ENCODE measurements at places on chromosomes 5 and 9. TPM values are rescaled to one million over a fixed set of nuclear protein-coding genes. Genes with fewer than 3 reads are reported as not detected.

DNA sequence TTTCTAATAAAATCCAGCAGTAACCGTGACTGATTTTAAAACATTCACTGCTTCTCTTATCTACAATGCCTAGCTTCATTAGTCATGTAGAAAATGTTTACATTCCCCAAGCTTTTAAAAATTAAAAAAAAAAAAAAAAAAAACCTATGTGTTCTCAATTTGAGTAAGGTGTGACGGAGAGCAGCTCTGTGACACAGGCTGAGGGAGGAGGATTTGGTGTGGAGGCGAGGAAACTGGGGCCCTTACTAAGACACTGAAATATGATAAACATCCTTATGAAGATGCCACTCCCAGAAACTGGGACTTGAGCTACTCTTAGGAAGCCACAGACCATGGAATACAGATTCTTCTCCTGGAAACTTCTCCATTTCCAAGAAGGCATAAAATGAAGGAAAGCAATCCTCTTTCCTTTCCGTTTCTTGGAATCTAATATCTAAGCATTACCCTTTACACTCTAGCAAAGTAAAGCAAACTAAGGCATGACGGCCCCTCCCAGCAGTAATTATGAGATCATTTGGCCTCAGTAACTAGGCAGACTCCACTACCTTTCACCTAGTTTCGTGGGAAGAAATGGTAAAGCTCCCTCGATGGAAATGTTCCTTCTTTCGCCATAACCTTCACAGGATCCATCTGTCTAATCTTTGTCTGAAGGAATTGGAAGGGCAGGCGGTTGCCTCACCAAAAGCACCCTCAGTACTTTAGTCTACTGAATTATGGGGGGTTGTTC lies 23.5 kb downstream of the GRAMD2B start:
- H3K4me1 ChIP-seq = peaks cover 5% of the 10 kb centered on the region
- no peaks in the 10 kb centered on the region for H3K36me3 ChIP-seq
- H3K4me3 ChIP-seq = no peak overlapping the region
- DNase-seq = no peak
- H3K27me3 ChIP-seq = no peaks in the 10 kb centered on the region

The PCDHB4 gene
- 10.5 TPM for total RNA-seq

- H3K27ac ChIP-seq = no peak overlapping the region
- no peaks in the 10 kb centered on the region for H3K36me3 ChIP-seq
- H3K4me3 ChIP-seq = no peak overlapping the region
- no peaks in the 10 kb centered on the region for H3K27me3 ChIP-seq
- H3K4me1 ChIP-seq = no peaks in the 10 kb centered on the region
- no peak for DNase-seq
Observed at GRCh38 chr5:5026409-5026785, 113.7 kb upstream of the ADAMTS16 start.

DNA sequence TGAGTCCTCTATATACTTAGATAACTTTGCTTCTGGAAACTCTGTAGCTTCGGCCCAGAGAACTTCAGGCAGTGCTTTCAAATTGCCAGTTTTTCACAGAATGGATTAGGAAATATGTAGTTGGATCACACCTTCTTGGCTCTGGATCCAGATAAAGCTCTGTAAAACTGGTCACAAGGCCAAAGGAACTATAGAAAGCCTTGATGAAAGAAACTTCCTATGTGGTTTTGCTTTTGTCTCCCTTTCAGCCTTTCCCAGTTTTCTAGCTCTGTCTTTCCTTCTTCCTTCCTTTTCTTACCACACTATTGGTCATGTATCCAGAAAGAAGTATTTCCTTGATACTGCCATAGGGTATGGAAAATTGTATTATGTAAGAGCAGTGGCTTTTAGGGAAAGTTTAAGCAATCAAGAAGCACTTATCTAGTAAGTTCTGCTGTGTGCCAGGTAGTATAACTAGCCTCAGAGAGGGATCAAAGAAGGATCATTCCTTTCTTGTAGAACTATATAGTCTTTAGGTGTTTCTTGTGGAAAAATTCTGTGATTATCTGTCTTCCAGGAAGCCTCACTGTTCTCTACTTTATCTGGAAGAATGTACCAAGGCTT lies 6.3 kb downstream of the GPR21 start:
- H3K4me1 ChIP-seq = no peaks in the 10 kb centered on the region
- no peak for DNase-seq
- H3K27me3 ChIP-seq = no peaks in the 10 kb centered on the region
- H3K36me3 ChIP-seq = no peaks in the 10 kb centered on the region
- H3K27ac ChIP-seq = peak overlapping the region; percentile 53

- no peaks in the 10 kb centered on the region for H3K4me1 ChIP-seq
- no peak overlapping the region for H3K27ac ChIP-seq
- H3K27me3 ChIP-seq = no peaks in the 10 kb centered on the region
- H3K4me3 ChIP-seq = no peak overlapping the region
- DNase-seq = no peak
- H3K36me3 ChIP-seq = no peaks in the 10 kb centered on the region
Observed at GRCh38 chr9:859251-859650, 17.8 kb downstream of the DMRT1 start.

DNA sequence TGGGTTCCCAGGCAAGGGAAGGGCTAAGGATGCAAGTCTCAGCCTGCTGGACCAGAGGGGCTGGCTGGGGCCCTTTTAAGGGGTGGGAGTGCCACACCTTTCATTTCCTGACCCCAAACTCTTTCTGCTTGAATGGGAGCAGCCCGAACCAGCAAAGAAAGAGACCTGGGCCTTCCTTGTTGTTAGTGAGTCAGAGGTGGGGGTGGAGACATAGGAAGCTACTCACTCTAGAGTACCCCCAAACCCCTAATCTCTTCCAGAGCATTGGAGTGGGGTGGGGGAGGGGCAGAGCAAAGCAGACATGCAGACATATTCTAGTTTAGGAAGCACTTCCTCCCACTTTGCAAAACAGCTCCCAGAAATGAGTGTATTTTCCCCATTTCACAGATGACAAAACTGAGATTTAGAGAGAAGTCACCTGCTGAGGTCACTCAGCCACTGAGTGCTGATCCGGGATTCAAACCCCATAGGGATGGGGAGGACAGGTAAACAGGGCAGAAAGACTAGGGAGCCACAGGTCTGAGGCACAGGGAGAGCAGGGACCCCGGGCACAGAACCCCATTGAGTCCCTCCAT lies 6.0 kb upstream of the AQP3 start:
- no peak for DNase-seq
- H3K27ac ChIP-seq = no peak overlapping the region
- no peaks in the 10 kb centered on the region for H3K36me3 ChIP-seq
- no peaks in the 10 kb centered on the region for H3K4me1 ChIP-seq
- no peaks in the 10 kb centered on the region for H3K27me3 ChIP-seq

- H3K36me3 ChIP-seq = no peaks in the 10 kb centered on the region
- H3K4me3 ChIP-seq = no peak overlapping the region
- no peak overlapping the region for H3K27ac ChIP-seq
- DNase-seq = no peak
- H3K4me1 ChIP-seq = no peaks in the 10 kb centered on the region
Observed at GRCh38 chr9:116821633-116822229, 134.6 kb downstream of the TRIM32 start.

The DDX4 gene
- total RNA-seq = not detected

GRCh38 chr9:110142868-110143481 lies 65.0 kb downstream of the C9orf152 start:
- H3K4me3 ChIP-seq = no peak overlapping the region
- no peaks in the 10 kb centered on the region for H3K4me1 ChIP-seq
- no peaks in the 10 kb centered on the region for H3K36me3 ChIP-seq
- no peak for DNase-seq
- no peaks in the 10 kb centered on the region for H3K27me3 ChIP-seq
- no peak overlapping the region for H3K27ac ChIP-seq

GRCh38 chr9:98989036-98990000 lies 45.6 kb downstream of the COL15A1 start:
- H3K36me3 ChIP-seq = no peaks in the 10 kb centered on the region
- no peaks in the 10 kb centered on the region for H3K27me3 ChIP-seq
- H3K27ac ChIP-seq = peak overlapping the region; percentile 35
- no peak overlapping the region for H3K4me3 ChIP-seq
- peaks cover 3% of the 10 kb centered on the region for H3K4me1 ChIP-seq

- no peaks in the 10 kb centered on the region for H3K36me3 ChIP-seq
- H3K27ac ChIP-seq = no peak overlapping the region
- no peaks in the 10 kb centered on the region for H3K27me3 ChIP-seq
- no peaks in the 10 kb centered on the region for H3K4me1 ChIP-seq
- H3K4me3 ChIP-seq = no peak overlapping the region
- DNase-seq = no peak
Observed at GRCh38 chr5:67222243-67223025, 25.8 kb upstream of the CD180 start.

The TSSK1B gene
- total RNA-seq = not detected

DNA sequence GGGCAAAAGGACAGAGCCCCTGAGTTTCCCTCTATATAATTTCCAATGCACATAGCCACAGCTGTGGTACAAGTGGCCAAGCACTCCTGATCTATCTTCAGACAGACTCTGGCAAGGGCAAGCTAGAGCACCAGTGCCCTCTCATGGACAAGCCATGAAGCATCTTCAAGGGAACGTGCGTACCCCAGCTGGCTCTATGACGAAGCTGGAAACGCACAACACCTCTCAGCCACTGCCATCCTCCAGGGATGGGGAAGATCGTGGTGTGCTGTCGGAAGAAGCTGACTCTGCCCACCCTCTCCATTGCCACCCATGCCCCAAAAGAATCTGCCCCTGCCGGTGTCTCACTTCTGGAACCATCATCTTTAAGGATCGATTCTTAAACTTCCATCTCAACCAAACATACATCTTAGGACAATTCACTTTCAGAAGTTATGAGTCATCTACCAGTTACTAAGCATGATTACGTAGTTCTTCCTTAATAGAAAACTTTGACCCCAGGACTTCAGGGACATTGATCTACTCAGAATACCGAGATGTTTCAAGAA lies 482.9 kb downstream of the AGTPBP1 start:
- H3K4me3 ChIP-seq = no peak overlapping the region
- no peak overlapping the region for H3K27ac ChIP-seq
- no peaks in the 10 kb centered on the region for H3K36me3 ChIP-seq
- no peaks in the 10 kb centered on the region for H3K27me3 ChIP-seq

The CDKN2A gene
- total RNA-seq = not detected

DNA sequence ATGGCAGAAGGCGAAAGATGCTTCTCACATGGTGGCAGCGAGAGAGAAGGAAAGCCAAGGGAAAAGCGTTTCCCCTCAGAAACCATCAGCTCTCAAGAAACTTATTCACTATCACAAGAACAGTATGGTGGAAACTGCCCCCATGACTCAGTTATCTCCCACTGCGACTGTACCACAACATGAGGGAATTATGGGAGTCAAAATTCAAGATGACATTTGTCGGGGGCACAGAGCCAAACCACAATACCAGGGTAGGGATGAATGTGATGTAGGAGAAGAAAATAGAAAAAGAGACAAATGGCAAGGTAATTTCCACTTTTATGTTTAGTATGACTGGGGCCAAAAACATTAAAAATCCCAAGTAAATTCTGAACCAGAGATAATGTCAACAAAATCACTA lies 216.8 kb downstream of the TRIM36 start:
- H3K27ac ChIP-seq = no peak overlapping the region
- no peak for DNase-seq
- no peaks in the 10 kb centered on the region for H3K36me3 ChIP-seq
- no peak overlapping the region for H3K4me3 ChIP-seq
- H3K4me1 ChIP-seq = no peaks in the 10 kb centered on the region
